GM13976 (cell line): ENCODE measurements at places on chromosomes 4 and X.

GRCh38 chr4:113404167-113404571 is 354.7 kb downstream of the ANK2 start:
- DNase-seq = no peak

DNA sequence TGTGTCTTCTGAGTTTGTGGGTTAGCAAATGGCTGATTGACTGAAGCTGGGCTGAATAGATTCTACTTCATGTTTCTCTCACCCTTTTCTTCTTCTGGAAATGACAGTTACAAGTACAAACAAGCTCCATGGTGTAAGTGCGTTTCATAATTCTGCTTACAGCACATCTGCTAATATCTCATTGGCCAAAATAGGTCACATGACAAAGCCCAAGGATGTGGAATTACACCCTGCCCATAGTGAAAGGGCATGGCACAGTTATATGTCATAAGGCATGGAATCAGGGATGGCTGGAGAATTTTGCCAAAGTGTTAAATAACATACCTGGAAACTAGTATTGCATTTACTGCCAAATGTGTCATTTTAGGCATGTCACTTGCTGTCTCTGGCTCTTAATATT is 327.2 kb downstream of the NKX6-1 start:
- DNase-seq = no peak

GRCh38 chr4:78065508-78066192 is 8.5 kb downstream of the FRAS1 start:
- DNase-seq = no peak

GRCh38 chr4:101954351-101954750 is 163.8 kb downstream of the BANK1 start:
- no peak for DNase-seq

- no peak for DNase-seq
Measured at GRCh38 chr4:153641532-153641931, 42.5 kb upstream of the TLR2 start.

GRCh38 chr4:42339935-42340406 is 57.3 kb upstream of the SHISA3 start:
- DNase-seq = no peak

- DNase-seq = no peak
Measured at GRCh38 chr4:9771034-9771433, 10.4 kb upstream of the DRD5 start.

GRCh38 chrX:53458082-53458481 is 23.9 kb upstream of the HSD17B10 start:
- no peak for DNase-seq

DNA sequence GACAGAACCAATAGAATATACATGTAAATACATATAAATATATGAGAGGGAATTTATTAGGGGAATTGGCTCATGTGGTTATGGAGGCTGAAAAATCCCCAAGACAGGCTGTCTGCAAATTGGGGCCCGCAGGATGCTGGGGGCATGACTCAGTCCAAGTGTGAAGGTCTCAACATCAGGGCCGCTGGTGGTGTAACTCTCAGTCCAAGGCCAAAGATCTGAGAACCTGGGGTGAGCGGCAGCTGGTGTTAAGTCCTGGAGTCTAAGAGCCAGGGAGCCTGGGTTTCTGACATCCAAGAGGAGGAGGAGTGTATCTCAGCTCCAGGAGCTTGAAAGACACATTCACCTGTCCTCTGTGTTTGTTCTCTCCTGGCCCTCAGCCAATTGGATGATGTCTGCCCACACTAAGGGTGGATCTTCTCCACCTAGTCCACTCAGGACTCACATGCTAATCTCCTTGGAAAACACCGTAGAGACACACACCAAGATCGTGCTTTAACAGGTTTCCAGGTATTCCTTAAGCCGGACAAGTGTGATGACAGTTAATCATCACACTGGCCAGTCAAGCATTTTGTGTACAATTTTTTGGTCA is 28.9 kb downstream of the TIGD2 start:
- no peak for DNase-seq

DNA sequence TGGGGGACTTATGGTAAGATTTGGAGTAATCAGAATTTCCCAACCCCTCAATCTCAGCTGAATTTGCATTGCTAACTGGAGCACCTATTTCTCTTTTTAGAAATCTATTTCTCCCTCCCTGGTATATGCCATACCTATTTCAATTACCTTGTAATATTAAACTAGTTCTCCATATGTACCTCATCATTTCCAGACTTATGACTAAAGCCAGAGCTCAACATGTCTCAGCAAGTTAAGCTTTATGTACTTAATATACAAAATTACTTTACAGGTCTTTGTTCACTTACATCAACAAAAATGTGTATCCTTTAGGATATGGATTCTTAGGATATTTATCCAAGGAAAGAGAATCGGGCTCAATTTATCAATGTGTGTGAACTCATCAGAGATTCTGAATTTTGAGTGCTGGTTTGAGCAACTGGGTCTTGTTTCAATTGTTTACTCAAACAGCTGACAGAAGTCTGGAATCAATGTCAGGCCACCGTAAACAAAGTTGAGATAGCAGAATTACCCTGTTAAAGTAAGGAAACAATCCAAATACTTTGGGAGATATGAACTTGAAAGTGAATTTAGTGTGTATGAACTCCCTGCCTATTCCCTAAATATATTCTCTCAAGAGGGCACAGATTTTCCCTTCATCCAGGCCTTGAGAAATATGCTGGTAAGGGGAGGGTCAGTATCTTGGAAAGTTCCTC is 199.6 kb downstream of the VEGFC start:
- DNase-seq = no peak

DNA sequence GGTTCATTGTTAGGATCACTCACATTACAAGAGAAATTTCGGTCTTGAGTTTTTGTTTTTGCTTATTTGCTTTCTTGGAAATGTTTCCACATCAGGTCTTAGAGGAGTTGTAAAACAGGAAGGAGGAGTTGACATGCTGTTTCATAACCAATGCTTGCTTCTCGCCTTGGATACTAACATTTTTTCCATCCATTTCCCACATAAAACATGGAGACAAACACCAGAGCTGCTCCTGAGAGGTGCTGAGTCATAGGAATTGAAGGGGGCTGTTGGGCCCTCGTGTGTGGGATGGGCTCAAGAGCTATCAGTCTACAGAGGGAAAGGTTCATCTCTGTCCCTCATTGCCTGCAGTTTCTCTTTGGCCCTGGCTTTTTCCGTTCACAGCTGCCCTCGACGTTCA is 29.9 kb downstream of the TBL1X start:
- no peak for DNase-seq

- DNase-seq = no peak
Measured at GRCh38 chr4:39036172-39036571, 4.0 kb upstream of the TMEM156 start.

GRCh38 chrX:19947612-19948011 is 43.2 kb downstream of the BCLAF3 start:
- DNase-seq = no peak

GRCh38 chr4:11028334-11028733 is 343.8 kb upstream of the CLNK start:
- no peak for DNase-seq

- DNase-seq = peak; percentile 43
Measured at GRCh38 chr4:26860922-26861433, 337 bp downstream of the STIM2 start.

- DNase-seq = no peak
Measured at GRCh38 chrX:13661735-13662288, 8.9 kb downstream of the TCEANC start.

DNA sequence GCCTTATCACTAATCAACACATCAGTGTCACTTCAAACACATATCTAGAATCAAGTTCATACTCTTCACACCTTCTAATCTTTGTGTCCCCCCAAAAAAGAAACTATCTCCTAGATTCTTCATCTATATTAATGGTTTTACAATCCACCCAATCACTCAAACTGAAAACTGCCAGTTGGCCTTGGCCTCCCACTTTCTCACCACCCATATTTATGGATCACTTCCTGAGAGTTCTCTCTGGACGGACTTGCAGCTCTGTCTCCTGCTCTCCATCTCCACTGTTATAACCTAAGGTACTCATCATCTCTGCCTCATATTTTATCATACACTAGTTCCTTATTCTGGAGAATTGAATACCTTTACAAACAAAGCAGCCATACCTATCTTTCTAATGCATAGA is 106.1 kb upstream of the ATOH1 start:
- no peak for DNase-seq

DNA sequence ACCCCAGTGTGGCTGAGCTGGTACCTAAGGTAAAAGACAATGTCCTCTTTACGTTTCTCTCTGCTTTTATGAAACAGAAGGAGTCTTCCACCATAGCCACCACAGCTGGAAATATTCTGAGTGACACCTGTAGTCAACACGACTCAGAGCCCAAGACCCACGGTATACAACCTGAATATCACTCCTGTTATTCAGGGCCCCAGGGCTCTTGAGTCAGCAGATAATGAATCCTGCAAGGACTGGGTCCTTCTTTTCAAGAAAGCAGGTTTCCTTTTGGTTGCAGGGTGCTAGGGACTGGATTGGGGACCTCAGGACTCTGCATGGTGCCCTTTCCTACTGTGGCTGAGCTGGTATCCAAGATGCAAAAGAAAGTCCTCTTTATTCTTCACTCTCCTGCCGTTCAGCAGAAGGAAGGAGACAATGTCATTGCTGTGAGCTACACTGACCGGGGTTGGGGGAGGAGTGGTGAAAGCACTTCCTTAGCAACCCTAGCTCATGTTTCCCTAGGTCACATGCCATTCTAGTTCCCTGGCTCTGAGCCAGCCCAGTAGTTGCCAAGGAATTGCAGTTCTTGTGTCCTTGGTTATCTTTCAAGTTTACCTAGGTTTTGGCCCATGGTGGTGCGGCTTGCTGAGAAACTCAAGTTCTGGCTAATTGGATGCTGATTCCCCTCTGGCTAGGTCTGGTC is 23.7 kb upstream of the UNC5C start:
- DNase-seq = no peak

GRCh38 chrX:5823903-5824302 is 404.8 kb downstream of the NLGN4X start:
- no peak for DNase-seq

DNA sequence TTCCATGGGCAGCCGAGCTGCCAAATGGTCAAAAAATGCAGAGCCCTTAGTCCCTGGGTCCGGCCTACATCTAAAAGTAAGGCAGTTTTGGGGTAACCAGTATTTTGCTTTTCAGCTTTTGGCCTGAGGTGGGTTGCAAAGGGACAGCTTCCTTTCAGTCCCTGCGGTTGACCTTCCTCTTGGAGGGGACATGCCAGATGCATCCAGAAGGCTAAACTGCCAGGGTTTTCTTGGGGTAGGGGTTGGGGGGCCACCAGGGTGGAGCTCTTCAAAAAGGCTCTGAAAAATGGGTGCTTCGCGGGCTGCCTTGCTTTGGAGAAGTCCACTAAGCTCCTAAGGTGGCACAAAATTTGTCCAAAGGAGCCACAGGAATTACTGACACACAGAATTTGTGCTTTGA is 120.7 kb downstream of the UBE2K start:
- DNase-seq = no peak

- no peak for DNase-seq
Measured at GRCh38 chr4:52856801-52857200, 5.3 kb upstream of the RASL11B start.

DNA sequence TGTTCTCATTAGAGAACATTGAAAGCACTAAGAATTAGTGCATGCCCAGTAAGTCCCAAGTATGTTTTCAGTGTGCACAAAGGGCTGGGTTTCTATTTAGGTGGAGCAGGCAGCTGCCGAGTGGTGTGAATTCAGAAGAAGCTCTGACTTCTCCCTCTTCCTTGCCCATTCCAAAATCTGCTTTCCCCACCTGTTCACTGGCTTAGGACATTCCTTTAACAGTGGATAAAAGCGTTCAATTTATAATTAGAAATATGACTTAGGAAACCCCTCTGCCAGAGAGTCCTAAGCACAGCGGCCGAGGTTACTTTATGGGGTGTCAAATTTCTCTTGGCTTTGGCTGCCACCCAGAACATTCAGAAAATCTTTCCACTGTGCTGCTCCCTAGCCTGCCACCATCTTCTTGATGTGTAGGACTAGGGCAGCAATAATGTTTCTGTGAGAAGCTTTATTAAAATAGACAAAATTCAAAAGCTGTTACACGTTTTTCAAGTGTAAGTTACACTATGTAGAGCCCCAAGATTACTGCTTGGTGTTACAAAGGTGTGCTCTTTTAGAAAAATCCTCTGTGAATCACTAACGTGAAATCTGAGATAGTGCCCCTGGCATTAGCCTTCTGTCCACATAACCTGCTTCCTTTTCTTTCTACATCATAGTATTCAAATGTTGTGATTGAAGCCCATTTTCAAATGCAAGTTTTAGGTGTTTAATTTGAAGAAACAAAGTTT is 191.6 kb upstream of the ANKRD50 start:
- DNase-seq = no peak

- DNase-seq = no peak
Measured at GRCh38 chrX:113059714-113060113, 219.1 kb upstream of the AMOT start.
